Amygdala (tissue), 56 donors: ENCODE measurements at places on chromosomes 1 and 21.

DNA sequence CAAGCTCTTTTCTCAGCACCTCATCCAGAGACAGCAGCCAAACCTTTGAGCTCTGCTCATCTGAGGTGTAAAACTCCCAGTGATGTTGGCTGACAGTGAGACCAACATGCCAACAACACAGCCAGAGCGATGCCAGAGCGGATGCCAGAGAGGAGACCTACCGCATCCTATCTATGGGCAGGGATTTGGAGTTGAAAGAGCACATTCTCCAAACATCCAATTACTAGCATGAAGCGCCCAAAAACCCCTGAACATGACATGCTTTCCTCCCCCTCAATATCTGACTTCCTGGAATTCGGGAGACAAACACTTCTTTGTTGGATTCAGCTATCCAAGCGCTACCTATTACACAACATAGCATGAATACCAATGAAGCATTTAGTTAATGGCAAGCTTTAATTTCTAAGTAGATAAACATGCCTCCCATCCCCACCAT lies 23.1 kb upstream of the PAXBP1 start:
- no peak for DNase-seq

GRCh38 chr21:34933609-34934335 lies 115.3 kb downstream of the RUNX1 start:
- DNase-seq: no peak

DNA sequence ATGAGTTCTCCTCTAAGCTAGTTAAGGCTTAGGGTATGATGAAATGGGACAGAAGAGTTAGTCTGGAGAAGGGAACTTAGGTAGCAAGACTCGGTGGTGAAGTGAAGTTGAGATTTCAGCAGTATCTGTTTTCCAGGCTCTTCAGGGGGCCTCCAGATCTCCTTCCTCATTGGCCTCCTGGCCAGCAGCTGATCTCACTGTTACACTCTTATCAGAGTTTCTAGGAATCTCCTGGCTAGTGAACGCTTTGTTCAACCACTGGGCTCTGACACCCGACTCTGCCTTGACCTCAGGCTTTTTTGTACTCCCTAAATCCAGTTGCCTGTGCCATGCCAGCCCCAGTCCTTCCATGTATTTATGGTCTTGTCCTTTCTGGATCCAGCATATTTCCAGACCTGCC lies 311.0 kb downstream of the ASTN1 start:
- no peak for DNase-seq

GRCh38 chr1:13965770-13966398 lies 265.9 kb downstream of the PRDM2 start:
- DNase-seq: peak; percentile 12

DNA sequence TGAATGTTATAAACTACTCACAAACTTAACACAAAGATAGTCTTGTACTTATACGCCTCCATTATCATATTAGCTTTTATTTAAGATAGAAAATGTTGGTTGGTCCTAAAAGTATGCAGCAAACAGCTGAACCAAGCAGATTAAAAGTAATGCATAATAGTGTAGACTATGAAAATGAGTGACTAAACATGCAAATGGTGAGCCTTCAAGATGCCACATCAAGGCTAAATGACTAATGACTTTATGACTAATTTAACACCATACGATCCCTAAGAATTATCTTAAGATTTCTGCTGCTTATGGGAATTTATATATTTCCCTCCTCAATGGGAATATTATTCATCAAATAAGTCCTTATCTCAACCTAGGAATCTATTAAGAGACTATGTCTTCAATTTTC lies 4.6 kb downstream of the GPATCH2 start:
- DNase-seq: no peak

DNA sequence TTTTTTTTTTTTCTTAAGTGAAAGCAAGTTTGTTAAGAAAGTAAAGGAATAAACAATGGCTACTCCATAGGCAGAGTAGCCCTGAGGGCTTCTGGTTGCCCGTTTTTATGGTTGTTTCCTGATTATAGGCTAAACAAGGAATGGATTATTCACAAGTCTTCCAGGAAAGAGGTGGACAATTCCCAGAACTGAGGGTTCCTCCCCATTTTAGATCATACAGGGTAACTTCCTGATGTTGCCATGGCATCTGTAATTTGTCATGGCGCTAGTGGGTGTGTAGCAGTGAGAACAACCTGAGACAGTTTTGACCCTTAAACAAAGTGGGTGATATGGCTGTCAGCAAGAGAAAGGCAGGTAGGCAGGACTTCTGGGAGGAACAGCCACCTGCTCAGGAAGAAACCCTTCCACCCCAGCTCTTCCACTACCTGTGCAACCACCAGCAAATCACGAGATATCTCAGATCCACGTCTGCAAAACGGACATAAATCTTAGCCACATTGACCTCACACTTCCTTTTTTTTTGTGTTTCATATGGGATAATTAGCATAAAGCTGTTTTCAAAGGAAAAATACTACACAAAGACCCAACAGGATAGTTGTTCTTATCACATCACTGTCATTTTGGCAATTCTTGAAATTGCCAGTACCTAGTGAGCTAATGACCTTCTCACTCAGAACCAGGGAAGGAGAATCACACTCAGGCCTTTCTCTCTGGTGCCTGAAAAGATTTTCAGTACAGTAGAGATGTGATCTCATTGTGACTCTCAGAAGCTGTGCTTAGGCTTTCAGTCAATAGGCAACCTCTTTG lies 34.8 kb upstream of the DUSP10 start:
- no peak for DNase-seq

DNA sequence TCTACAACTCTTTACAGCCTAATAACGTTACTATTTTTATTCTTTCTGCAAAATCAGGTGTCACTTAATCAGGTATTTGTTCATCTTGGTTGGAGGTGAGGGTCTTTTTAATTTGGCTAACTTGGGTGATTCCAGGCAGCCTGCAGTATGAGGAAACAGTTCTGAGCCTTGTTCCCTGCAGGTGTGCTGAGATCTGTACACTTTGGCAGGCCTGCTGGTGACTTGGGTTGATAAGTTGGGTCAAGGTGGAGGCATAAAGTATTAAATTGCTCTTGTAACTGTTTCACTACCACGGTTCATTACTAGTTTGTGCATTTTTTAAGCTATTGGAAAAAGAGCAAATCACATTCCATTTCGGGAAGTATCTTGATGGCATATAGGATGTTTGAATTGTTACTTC lies 10.0 kb downstream of the MAP3K21 start:
- no peak for DNase-seq

GRCh38 chr1:2525572-2525919 lies 850 bp downstream of the PANK4 start:
- DNase-seq: no peak

DNA sequence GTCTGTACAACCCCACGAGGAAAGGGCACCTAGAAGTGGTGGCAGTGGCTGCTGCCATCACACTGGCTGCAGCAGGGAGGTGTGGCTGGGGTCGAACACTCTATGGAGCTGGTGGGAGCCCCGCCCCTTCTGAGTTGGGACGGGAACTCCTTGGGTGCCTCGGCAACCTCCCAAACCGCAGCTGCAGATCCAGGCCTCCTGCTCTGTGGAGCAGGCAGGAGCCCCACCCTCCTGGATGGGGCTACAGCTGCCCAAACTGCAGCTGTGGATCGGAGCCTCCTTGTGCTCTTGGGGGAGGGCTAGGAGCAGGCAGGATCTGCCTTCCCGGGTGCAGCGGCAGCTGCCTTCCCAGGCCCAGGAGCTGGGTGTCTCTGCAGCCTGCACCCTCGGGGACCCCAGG lies 38.9 kb upstream of the TARDBP start:
- no peak for DNase-seq

DNA sequence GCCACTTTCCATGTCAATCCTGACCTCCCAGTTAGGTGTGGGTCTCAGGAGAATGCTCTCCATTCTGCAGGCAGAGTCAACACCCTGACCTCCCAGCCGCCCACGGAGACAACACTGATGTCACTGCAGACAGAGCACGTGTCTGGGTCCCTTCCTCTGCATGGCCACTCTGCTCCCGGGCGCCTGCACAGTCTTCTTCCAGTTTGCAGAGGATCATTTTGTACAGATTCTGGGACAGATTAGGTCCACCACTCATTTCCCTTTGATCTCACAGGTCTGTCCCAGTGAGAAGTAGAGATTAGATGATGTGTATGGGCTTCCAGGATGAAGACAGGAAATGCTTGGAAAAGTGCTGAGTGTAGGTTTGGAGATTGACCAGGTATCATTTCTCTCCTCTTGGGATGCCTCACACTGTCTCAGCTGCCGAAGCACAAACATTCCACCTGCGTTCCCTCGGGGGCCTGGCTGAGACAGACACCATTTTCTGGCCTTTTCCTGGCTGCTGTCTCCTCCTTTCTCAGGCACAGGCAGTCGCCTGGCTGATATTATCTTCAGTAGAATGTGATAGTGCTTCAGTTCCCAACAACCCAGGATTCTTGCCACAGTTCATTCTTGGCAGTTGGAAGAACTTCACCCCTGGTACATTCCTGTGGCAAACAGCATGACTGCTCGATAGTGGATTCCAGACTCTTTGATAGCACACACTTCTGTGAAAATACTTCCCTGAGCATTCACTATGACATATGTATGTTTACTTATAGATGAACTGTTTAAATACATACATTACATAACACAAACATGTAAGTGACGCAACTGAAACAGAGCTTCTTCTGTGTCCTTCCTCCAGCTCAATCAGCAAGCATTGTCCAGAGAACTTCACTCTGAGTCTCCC lies 7.9 kb downstream of the MYBPHL start:
- no peak for DNase-seq

GRCh38 chr1:99784143-99784542 lies 17.7 kb upstream of the FRRS1 start:
- no peak for DNase-seq

- DNase-seq: no peak
Measured at GRCh38 chr1:15410223-15410883, 665 bp downstream of the EFHD2 start.

- DNase-seq: no peak
Measured at GRCh38 chr1:61782771-61783170, 40.5 kb downstream of the PATJ start.

DNA sequence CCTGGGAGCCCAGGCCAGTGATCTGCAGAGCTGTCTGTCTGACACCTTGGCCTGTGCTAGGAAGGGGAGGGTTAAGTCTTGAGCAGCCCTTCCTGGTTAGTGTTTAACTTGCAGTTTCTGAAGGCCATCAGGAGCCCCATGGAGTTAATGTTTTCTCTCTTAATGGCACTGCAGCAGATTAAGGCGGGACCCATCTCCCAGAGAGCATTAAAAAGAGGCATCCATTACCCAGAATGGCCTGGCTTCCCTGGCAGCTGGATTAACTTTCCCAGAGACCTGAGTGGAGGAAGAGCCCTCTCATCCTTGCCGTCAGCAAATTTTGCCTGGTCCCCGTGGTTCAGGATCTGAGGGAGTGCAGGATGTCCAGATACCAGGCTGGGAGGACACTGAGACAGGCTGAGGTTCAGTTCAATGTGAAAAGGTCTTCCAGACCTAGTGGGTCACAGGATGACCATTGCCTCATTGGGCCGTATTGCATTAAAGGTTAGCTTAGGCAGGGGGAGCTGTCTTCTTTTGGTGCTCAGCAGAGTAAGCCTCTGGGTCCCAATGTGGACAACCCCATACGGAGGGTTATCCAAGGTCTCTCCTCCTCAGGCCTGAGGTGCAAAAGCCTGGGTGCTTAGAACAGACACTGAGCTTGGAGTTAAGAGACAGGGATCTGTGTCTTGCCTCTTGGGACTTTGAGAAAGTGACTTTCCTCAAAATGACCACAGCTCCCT lies 522.6 kb downstream of the PTPRU start:
- DNase-seq: no peak

DNA sequence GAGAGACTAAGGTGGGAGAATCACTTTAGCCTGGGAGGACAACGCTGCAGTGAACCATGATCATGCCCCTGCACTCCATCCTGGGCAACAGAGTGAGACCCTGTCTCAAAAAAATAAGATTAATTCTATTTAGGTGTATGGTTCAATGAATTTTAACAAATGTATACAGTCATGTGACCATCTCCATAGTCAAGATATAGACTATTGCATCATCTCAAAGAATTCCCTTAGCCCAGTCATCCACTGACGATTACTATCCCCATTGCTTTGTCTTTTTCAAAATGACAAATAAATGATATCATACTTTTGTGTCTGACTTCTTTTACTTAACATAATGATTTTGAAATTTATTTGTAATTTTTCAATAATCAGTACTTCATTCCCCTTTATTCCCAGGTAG lies 260.0 kb downstream of the LRRC7 start:
- no peak for DNase-seq

DNA sequence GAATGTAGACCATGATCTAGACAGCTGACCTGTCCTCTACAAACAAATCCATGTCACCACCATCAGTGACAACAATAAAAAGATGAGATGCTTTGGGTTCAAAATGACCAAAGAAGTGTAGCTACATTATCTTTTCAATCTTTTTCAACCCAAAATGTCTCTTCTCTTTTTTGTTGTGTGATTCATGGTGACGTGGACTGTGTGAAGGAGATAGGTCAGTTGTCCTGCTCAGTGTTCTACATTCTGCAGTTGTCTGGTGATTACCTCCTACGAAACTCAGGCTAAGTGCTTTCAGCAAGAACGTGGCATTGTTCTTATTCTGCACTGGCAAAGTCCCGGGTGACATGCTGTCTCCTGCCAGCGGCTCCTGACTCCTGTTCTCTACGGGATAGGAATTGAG lies 73.1 kb downstream of the PRKAB2 start:
- DNase-seq: no peak

DNA sequence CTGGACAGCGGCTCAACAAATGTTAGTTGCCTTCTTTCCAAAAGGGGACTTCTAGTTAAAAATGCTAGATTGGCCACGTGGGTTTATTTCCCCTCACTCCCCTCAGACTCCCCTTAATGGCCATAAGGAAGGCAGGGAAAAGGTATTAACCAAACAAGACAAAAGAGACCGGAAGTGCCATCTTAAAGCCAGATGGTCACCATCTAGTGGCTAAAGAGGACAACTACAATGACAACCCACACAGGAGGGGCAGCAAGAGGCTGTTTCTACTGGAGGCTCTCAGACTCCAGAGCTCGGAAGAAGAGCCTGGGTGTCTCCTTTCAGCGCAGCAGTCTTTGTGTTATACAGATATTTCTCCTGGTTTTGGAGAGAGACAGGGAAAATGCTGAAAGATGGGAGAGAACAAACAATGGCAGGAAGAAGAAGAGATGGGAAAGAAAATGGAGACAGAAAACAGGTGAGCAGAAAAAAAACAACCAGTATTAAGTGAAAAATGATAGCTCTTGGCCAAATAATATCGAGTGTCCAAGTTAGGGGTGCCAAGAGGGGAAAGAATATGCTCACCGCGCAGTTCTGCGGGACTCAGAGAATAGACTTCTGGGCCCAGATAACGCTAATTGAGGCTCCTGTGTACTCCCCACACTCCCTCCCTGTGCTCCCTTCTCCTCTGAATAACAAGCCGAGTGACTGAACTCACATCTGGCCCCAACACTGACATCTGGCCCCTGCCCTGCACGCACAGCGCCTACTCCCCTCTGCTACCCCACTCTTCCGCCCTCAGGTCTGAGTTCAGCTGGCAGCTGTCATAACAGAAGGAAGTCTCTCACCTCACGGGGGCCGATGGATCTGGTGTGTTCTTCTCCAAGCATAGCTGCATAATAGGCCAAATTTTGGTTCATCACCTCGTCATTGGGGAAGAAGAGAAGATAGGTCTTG lies 9.6 kb downstream of the P3H1 start:
- no peak for DNase-seq

GRCh38 chr21:37072274-37072987 lies 440 bp downstream of the PIGP start:
- DNase-seq: peak; percentile 91

- no peak for DNase-seq
Measured at GRCh38 chr1:228204958-228205357, 2.9 kb upstream of the OBSCN start.

- DNase-seq: no peak
Measured at GRCh38 chr1:105872817-105873216, 1183.7 kb upstream of the PRMT6 start.

GRCh38 chr1:46681333-46682034 lies 9.8 kb downstream of the TEX38 start:
- DNase-seq: no peak
